T-helper 1 cell (primary cell): ENCODE measurements at places on chromosomes 13 and 19.
A peak's percentile ranks its signal among the peaks of the same experiment; 100 is the strongest.

GRCh38 chr19:42762789-42763188, 2.7 kb downstream of the PSG8 start:
- no peak for DNase-seq

GRCh38 chr19:18089726-18090125, 3.0 kb upstream of the IL12RB1 start:
- DNase-seq, result no peak

DNA sequence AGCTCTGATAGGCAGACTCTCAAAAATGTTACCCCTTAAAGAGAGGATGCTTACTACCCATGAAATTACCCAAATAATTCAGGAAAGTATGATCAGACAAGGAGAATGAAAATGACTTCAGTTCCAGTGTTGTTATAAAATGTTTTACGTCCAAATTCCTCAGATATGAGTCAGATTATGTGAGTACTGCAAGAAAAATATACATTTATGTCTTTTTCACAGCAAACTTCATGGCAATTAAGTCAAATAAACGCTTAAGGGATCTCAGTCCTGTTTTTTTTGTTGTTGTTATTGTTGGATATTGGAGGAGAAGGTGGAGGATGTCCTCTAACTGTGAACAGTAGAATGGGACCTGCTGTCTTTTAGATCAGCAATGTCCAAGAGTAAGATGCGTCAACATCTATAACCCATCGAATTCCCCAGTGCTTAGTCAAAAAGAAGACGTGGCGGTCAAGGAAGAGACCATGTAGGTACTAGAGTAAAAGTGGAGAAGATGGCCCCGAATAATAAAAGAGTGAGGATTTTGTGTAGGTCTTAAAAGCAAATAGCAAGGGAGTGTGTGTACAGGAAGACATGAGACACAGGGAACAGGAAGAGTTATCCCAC, 215.4 kb upstream of the IRS2 start:
- no peak for DNase-seq

- no peak for DNase-seq
These were observed 1.4 kb downstream of the ASPDH start for GRCh38 chr19:50512112-50512998.

GRCh38 chr13:29707876-29708543, 112.5 kb upstream of the SLC7A1 start:
- peak; percentile 14 for DNase-seq

DNA sequence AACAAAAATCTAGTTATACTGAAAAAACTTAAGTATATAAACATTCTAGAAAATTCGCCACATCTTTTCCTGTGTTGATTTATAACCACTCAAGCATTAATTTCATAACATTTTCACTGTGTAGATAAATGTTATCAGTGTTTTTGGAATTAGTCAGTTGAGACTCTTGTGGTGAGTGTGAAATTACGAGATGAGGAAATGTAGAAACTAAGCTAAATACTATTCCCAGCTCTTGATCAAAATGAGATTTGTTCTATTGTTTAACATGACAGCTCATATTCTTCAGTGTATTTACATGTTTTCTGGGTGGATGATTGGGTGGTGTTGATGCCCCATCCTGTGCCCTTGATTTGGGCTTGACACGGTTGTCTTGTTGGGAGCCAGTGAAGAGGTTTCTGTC, 406.8 kb downstream of the DACH1 start:
- DNase-seq, result no peak

GRCh38 chr13:36090592-36090991, 40.6 kb downstream of the DCLK1 start:
- DNase-seq, result no peak

DNA sequence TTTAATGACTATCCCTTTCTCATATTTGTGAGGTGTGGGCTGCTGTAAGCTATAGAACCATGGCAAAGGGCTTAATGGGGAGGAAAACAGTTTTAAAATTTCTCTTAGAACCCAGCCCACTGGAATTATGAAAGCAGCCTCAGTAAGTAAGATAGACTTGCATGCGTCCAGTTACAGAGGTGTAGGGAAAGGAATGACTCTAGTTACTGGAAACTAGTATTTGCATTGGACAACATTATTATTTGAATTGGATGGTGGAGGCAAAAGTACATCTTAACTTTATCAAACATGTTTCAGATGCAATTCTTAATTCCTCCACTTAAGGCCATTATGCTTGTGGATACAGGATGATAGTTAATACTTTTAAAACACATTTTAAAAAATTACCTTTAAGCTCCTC, 292.9 kb downstream of the SPRY2 start:
- no peak for DNase-seq

DNA sequence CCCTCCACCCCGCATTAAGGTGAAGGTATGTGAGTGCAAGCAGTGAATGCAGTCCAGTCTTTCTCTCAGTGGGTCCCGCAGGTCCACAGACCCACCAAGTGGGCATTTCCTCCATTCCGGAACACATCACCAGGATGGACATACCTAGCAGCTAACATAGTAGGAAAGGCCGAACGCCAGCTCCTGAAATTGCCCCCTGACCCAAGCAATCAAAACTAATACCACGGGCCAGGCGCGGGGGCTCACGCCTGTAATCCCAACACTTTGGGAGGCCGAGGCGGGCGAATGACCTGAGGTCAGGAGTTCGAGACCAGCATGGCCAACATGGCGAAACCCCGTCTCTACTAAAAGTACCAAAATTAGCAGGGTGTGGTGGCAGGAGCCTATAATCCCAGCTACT, 71.7 kb upstream of the VSTM2B start:
- DNase-seq, result no peak

GRCh38 chr13:114080739-114081561, 51.5 kb downstream of the RASA3 start:
- no peak for DNase-seq

DNA sequence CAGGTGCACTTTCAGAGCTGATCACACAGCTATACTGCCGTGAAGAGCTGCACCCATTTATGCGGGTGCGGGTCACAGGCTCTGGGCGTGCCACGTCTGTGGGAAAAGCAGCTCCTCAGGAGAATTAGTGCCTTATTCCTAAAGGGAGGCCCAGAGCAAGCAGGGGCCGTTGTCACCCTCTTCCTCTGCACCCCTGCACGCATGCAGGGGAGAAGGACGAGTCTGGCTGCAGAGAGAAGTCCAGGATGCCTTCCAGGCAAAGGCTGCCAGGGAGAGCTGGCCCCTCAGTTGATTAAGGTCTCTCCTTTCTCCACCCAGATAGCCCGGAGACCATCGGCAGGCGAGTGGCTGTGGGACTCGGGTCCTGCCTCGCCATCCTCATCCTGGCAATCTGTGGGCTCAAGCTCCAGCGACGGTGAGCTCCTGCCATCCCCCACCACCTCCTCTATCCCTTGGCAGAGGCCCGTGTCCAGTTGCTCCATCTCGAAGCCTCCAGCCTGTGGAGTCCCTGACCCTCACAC, 3.1 kb upstream of the FFAR1 start:
- no peak for DNase-seq

GRCh38 chr19:29587059-29587458, 19.0 kb upstream of the POP4 start:
- no peak for DNase-seq

DNA sequence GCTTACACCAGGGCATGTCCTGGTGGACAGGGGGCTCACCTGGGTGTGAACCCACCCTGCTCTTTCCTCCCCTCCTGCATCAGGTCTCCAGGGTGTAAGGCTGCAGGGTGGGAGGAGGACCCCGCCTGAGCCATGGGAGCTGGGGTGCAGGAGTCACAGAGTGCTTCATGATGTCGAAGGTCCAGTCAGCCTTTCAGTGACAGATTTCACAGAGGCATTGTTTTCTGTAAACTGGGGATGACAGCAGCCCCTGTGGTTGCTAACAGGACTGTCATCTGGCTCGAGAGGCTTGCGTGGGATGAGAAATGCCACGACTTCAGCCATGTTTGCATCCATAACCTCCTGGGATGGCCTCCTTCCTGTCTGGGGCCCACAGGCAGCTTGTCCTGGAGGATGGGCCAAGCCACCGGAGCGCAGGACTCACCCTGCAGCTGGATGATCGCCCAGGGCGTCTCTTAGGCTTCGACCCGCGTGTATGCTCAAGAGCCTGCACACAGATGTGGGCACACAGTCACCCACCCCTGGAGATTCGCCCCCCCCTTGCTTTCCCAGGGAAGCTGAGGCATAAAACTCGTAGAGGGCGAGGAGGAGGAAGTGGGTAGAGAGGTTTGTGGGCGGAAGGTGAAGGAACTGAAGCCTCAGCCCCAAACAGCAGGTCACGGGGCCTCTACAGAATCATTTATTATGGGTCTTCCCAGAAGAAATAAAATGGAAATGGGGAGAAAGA, 4.9 kb downstream of the NANOS3 start:
- no peak for DNase-seq
